Natural killer cell treated with Interleukin-12 subunit alpha and Interleukin-12 subunit beta and Interleukin-15 and Interleukin-18, amount 100 ng/mL, for 72 hours (primary cell): ENCODE measurements at places on chromosomes 3 and 15. TPM values are rescaled to one million over a fixed set of nuclear protein-coding genes. Genes with fewer than 3 reads are reported as not detected.

DNA sequence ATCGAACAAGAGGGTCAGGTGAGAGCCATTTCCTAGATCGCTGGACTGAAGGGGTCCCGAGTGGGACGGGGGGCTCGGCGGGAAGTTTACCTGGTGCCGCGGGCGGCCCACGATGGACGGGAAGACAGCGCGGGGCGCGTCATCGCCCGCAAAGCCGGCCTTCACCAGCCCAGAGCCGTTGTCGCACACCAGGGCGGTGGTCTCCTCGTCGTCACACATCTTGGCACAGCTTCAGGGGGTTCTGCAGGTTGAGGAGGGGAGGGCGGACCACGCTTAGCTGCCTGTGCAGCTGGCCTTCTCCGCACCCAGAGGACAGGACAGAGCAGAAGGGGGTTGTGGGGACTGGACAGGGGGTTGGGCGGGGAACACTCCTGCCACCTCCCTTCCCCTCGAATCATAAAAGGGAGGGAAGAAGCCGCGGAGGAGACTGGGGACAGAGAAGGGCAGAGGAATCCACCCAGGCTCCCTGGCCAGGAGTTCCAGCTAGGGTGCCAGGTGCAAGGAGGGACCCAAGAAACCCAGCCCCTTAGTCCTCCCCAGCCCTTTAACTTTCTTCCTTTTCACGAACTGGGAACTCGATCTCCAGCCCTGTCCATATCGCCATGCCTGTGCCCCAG, 651 bp downstream of the ACTC1 start:
- no peak for DNase-seq

DNA sequence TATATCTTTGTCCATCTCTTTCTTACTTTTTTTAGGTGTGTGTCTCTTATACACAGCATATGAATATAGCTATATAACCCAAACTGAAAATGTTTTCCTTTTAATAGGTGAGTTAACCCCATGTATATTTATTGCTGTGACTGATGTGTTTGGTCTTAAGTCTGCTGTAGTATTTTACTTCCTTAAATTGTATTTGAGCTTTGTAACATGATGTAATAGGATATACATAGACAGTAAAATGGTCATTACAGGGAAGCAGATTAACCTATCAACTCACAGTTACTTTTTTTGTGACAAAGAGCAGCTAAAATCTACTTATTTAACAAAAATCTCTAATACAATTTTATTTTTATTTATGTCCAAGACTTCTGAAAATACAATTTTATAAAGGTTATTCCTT, 51.8 kb upstream of the CDAN1 start:
- no peak for DNase-seq

GRCh38 chr15:22874256-22874655, 35.8 kb downstream of the NIPA2 start:
- DNase-seq, result no peak

- no peak for DNase-seq
These were observed 458.3 kb downstream of the EDEM1 start for GRCh38 chr3:5645692-5646410.

DNA sequence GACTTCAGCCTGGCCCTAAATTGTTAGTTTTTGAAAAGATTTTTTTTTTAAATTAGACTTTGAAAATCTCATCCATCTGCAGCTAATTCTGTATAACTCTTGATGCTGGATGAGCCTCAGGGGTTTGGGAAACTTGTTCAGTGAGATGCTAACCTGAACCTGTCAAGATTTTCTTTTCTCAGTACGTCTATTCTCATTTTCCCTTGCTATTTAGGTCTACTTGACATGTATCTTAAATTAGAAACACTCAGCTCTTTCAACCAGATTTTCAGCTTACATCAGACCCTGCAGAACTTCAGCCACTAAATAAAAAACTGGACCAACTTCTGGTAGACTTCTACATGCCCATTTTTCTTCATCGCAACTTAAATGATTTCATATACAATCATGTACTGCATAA, 61.4 kb downstream of the MFSD1 start:
- DNase-seq, result no peak

DNA sequence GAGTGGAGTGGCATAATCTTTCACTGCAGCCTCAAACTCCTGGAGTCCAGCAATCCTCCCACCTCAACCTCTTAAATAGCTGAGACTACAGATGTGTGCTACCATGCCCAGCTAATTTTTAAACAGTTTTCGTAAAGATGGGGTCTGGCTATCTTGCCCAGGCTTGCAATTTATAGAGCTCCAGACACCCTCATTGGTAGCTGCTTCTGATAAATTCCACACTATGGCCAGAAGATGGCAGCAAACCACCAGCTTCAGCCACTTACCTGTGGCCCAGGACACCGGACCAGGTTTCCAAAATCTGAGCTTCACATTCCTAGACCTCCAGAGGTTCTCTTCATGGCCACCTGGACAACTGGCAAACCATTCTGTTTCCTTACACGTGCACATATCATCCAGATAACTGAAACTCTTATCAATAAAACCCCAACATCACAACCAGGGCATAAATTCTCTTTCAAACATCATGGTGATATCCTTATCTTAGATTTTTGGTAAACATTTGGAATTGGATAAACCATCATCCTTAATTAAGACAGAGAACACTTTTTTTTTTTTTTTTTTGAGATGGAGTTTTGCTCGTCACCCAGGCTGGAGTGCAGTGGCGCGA, 28.9 kb downstream of the FBXW12 start:
- DNase-seq, result no peak

GRCh38 chr3:155309581-155309980, 16.1 kb upstream of the STRIT1 start:
- DNase-seq, result no peak

DNA sequence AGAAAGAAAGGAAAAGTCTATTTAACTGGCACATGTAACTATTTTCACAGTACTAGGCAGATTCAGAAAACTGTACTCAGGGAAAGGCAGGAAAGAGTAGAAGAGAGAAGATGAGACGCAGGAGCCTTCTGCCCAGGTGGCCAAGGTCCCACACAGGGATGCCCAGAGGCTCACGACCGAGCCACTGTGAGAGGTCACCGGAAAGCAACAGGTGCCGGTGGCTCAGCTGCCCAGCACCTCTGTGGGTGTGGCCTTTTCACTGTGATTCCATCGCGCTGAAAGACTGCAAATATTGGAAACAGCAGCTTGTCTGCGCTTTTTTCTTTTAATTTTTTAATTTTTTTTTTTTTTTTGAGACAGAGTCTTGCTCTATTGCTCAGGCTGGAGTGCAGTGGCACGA, 226.8 kb downstream of the OCA2 start:
- no peak for DNase-seq

DNA sequence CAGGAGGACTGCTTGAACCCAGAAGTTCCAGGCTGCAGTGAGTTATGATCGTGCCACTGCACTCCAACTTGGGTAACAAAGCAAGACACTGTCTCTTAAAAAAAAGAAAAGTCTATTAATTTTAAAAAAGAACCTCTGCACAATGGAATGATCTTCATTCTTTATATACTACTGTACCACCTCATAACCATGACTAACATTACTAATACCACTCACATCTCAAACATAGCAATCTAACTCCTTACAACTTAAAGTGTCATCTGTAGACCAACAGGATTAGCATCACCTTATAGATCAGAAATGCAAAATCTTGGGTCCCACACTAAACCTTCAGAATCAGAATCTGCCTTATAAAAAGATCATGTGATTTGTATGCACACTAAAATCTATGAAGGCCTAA, 48.8 kb upstream of the MAP4 start:
- no peak for DNase-seq

DNA sequence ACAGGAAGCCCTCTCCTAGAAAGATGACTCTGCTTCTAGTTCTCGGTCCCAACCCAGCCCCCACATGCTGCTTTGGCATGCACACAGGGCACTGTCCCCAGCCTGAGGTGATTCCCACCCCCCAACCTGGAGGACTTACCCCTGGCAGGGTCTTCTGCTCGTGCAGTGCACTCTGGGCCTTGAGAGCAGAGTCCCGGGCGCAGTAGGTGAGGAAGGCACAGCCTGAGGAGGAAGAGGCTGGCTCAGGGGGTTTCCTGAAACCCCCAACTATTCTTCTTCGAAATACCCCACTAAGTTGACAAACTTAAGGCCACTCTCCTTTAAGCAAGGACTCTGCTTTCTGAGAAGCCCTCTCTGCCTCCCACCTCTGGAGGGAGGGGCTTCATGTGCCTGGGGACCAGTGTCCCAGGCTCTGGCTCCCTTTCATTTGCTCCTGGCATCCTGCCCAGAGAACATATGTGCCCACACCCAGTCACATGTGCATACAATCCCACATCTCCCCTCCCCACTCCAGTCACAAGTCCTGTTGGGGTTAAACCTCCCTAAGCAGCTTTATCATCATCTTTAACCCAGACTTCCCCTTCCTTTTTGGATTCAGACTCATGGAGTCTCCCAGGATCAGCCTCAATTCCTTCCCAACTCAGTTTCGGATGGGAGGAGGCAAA, 4.1 kb downstream of the CELF6 start:
- DNase-seq, result no peak

The CDHR4 gene
- total RNA-seq, result not detected

The MINAR1 gene
- 1.7 TPM for total RNA-seq

The TMEM212 gene
- total RNA-seq, result not detected

The ADPRH gene
- 9.2 TPM for total RNA-seq
